8988T (cell line): ENCODE measurements at places on chromosomes 3 and 15.

DNA sequence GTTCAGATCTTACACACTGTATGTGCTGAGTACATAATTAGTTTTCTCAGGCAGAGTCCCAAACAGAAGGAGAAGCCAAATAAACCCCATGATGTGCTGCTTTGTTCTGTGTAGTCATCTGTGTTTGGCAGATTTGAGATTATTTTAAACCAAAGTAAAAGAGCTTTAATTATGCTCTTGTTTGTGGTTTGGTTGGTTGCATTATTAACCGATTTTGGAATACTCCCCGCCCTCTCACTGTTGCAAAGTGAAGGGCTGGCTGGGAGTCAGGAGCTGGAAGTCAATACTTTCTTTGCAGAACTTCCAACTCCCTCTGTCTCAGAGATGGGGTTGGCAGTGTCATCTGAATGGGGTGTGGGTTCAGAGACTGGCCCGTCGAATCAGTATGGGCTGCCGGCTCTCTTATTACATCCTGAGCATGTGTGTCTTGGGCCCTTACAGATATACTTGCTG lies 34.4 kb downstream of the SLCO3A1 start:
- DNase-seq: no peak

- DNase-seq: no peak
Measured at GRCh38 chr3:14118400-14119381, 6.0 kb downstream of the CHCHD4 start.

GRCh38 chr15:89628301-89628700 lies 27.0 kb downstream of the KIF7 start:
- DNase-seq: no peak

DNA sequence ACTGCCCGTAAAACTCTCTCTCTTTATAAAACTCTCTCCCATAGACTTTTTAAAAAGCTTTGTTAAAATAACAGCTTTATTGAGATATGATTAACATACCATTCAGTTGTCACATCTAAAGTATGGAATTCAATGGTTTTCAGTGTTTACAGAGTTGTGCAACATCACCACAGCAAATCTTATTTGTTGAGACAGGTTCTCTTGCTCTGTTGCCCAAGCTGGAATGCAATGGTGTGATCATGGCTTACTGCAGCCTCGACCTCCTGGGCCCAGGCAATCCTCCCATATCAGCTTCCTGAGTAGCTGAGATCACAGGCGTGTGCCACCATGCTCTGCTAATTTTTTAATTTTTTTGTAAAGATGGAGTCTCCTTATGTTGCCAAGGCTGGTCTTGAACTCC lies 35.9 kb upstream of the TRAK1 start:
- no peak for DNase-seq

DNA sequence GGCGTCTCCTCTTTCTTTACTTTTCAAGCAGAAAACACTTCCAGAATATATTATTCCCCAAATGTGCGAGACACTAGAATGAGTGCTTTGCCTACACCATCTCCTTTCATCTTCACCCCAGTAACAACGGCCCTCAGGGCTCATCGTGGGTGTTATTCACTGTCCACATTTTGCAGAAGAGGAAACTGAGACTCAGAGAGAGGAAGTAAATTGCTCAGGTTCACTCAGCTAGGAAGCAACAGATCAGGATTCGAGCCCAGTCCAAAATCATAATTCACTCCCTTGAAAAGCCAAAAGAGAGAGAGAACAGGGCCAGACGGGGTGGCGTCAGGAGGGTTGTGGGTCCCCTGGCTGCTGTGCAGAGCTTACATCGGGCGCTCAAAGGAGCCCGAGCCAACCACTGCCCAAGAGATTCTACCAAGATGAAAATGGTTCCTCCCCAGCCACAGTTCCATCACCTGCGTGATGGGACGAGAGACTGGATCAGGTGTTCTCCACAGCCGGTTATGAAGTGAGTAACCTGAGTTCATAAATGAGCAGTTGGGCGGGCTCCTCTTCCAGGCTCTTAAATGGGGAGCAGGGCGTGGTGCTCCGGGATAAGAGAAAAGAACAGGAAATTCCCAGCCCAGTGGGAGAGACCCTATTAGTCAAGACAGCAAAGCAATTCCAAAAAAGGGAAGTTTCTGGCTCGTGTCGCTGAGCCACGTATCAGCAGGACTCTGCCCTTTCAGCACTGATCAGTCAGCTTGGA lies 48.6 kb upstream of the FLNB start:
- DNase-seq: no peak

DNA sequence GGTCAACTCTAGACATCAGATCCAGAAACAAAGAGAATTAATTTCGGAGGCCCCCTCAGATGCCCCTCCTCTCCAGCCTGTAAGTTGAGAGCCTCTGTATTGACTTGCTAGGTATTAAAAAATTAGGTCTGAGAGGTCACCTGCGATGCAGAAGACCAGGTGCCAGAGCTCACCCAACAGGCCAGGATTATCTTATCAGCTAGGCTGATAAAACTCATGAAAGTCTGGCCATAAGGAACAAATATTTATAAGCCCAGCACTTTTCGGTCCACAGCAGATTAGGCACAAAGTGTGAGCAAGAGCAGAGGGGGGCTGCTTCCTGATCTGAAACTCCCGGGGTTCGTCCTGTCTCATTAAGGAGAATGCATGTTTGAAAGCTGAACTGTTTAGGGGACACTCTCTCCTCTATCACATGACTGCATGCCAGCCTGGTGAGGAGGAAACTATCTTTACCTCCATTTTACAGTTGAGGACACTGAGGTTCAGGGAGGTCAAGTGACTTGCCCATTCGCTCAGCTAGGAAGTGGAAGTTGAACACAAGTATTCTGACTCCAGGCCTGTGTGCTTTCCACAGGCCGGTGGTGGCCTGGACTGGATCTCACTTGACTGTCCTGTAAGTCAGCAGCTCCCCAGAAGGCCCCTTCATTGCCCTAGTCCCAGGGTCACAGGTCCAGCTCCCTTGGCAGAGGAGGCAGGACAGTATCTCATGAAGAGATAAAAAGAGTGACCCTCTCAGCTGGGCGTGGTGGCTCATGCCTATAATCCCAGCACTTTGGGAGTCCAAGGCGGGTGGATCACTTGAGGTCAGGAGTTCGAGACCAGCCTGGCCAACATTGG lies 39.6 kb upstream of the MAGEF1 start:
- no peak for DNase-seq

GRCh38 chr3:54901906-54902685 lies 25.8 kb downstream of the LRTM1 start:
- no peak for DNase-seq

- no peak for DNase-seq
Measured at GRCh38 chr3:48428572-48429316, 1.1 kb downstream of the PLXNB1 start.

GRCh38 chr3:155370764-155371503 lies 77.5 kb upstream of the STRIT1 start:
- no peak for DNase-seq

GRCh38 chr15:84926491-84927230 lies 42.2 kb downstream of the SLC28A1 start:
- no peak for DNase-seq

- no peak for DNase-seq
Measured at GRCh38 chr15:68191555-68191954, 13.6 kb downstream of the CALML4 start.

GRCh38 chr3:46551615-46552014 lies 14.5 kb downstream of the LRRC2 start:
- DNase-seq: no peak

GRCh38 chr15:37837276-37837675 lies 97.2 kb upstream of the TMCO5A start:
- DNase-seq: no peak

GRCh38 chr3:112813016-112813415 lies 33.6 kb downstream of the CD200R1L start:
- DNase-seq: no peak

DNA sequence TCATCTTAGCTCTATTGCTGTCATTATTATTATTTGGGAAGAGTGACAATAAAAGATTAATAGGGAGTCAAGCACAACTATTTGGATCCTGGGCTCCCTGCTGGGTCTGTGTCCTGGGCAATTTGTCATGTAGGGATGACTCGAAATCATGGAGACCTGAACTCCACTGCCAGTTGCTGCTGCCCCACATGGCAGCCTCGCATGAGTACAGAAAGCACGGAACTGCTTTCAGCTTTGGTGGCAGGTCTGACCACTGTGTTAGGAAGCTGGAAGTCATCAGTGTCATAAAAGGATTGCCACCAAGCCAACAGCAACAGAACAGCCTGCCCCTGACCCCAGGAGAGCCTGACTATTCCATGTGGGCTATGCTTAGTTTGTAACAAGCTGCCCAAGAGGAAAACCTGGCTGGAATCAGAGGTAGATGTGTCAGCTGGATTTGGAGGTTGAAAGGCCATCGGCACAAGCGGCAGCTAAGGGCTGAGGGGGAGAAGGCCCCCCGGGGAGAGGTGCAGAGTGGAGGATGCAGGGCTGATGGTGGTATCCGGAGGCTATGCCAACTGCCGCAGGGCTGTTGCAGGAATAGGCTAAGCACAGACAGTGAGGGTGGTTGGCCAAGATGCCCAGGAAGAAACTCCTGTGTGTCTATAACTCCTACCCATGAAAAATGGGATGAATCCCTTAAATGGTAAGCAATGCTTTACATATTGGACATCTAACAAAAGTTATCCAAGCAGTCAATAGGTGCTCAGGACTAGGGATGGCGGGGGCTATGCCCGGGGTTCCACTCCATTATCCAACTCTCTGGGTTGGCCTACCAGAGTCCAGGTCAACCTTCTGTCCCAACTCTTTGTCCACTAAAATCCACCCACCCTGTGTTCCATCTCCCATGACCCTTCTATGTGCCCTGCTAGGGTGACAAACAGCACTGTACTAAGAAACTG lies 291.6 kb downstream of the ADAMTS17 start:
- DNase-seq: no peak

DNA sequence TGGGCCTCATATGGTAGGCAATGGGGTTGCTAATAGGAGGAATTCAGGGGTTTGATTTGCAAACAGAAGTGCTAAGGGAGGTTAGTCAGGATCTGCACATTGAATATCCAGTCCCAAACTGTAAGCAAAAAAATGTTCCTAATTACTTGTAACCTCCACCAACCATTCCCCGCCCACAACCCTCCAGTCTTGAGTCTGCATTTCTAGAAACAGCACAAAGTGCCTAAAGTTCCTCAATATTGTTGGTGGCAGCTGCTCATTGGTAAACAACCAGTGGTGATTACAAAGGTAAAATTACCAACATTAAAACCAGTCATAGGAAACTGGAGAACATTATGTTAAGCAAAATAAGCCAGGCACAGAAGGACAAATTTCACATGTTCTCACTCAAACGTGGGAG lies 18.9 kb downstream of the HDC start:
- no peak for DNase-seq

DNA sequence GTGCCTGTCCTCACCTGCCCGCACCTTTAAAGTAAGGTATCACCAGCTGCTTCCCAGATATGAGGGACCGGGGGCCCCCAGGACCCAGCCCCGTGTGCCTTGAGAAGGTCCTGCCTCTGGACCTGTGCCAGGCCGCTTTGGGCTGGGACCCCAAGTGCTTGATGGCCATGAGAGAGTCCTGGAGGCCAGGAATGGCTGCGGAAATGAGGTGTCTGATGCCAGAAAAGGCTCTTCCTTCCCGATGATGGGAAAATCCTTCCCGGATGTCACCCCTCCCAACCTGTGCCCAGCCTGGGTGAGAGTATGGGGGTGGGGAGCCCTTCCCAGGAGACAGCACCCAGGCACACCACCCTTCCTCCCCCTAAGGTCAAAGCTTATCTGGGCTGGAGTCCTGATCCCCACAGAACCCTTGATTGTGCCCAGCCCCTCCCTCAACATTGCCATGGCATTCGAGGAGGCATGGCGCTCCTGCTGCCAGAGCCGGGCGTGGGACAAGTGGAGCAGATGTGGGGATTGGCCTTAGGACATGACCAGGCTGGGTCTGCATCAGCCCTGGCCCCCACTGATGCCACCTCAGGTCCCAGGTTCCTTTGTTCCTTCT lies 14.2 kb downstream of the SEMA3F start:
- no peak for DNase-seq

DNA sequence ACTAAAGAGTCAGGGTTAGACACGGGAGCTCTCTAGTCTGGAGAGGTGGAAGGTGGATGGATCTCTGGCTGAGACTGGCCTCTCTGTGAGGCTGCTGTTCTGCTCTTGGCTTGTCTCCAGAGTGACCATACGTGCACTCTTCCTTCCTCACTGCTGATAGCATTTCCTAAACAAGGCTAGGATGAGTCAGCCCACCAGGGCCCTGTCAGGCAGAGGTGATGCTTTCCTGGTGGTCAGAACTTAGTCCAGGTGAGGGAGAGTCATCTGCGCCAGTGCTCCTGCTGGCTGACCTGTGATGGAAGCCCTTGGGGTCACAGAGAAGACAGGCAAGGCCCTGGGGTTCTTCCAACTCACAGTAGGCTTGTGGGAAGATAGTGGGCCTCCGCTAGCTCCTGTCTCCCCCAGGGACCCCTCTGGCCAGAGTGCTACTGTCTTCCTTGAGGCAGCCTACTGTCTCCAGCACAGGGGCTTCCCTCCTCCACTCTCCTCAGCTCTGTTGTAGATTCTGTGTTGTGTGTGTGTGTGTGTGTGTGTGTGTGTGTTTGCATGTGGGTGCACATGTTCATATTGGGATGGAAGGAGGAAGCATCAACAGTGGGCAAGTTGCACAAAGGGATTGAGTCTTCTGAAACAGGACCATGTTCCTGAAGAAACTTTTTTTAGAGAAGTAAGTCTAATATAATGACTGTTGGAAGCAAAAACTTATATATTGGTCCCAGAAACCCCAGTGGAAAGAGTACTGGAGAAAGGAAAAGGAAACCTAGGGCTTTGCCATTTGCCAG lies 16.5 kb downstream of the ALPK3 start:
- DNase-seq: no peak

DNA sequence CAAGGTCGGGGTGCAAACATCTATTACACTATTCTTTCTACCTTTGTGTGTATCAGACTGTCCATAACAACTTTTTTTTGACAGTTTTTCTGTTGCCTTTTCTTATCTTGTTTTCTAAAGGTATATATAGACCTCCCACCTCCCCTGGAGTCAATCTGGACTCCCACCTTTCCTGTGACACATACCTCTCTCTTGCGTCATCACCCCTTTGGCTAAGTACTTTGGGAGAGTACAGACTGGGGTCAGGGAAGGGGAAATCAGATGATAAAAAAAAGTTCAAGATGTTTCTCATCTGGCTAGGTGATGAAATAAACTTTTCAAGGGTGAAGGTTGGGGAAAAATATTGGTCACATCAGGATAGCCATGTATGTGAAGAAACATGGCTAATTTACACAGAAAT lies 17.2 kb downstream of the TSPAN3 start:
- no peak for DNase-seq

DNA sequence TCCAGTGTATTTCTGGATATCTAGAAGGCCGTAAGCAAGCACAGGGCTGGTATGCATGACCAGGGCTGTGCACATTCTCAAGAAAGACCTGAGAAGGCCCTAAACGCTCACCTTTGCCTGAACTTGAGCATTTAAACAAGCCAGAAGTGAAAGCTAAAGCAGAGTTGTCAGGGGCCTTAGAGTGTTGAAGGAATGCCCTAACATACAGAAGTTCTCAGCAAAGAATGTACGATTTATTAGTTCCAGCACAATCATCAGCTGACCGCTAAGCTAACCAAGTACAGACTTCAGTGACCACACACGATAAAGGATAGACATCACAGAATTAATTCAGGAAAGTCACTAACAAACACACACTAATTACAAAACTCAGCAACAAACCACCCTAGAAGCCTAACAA lies 8.7 kb downstream of the HLTF start:
- no peak for DNase-seq

GRCh38 chr3:187669675-187670504 lies at the start of gene SST:
SST (minus strand) TSS chr3:187670394; CDS start chr3:187670291, 103 bp downstream.
- DNase-seq: no peak

GRCh38 chr3:71628522-71628921 lies 45.0 kb upstream of the FOXP1 start:
- DNase-seq: no peak

- DNase-seq: no peak
Measured at GRCh38 chr3:51722362-51722761, 15.5 kb downstream of the GRM2 start.

GRCh38 chr3:159964166-159964973 lies 24.3 kb upstream of the IL12A start:
- DNase-seq: no peak
